Ecto neural progenitor cell (in vitro differentiated cells): ENCODE measurements at places on chromosomes 7 and 10.

GRCh38 chr10:14500172-14500765, 169.5 kb upstream of the FRMD4A start:
- no peak for DNase-seq

- no peak for DNase-seq
Observed at GRCh38 chr7:121298831-121299239, 30.0 kb upstream of the WNT16 start.

DNA sequence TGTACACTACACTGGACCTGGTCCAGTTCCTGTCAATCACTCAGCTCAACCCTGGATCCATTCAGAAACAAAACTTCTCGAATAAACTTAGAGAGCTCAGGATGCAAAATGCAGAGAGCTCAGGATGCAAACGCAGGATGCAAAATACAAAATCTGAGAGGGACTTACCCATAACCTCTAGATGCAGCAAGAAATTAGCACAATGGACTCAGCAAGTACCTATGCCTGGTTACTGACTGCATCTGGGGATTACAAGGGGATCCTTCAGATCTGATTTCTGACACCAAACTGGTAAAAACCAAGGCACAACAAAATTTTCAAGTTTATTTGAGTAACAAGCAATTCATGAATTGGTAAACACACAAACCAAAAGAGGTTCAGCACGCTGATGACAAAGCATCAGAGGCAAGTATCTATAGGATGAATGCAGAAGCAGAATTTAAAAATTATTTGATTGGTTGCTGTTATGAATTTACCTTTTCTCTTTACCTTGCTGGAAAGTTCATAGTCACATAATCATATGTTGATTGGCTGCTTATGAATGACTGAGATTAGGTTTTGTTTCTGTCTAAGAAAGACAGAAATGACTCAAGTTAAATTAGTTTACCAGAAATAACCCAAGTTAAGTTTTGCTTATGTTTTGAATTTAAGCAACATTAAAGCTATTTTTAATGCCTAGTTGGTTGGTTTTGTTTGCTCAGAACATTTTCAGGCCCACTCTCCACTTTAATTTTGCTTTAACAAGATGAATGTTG, 11.4 kb downstream of the GIMAP6 start:
- no peak for DNase-seq

DNA sequence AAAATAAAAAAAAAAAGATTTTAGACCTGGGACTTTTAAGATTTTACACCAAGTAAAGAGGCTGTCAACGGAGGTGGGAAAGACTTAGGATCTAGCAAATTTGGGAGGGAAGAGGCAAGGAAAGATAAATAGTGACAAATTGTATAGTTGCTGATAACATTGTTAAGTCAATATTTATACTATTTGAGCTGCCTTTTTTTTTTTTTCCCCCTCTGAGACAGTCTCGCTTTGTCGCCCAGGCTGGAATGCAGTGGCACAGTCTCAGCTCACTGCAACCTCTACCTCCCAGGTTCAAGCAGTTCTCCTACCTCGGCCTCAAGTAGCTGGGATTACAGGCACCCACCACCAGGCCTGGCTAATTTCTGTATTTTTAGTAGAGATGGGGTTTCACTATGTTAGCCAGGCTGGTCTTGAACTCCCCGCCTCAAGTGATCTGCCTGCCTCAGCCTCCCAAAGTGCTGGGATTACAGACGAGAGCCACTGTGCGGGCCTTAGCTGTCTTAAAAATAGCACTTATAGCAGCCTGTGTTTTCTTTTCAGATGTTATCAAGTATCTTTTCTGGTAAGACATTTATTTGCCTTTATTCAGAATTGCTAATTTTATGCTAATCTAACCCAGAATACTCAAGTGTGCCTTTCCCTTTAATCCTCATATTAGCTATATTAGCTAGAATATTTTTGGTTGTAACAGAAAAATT, 94.5 kb downstream of the MMRN2 start:
- DNase-seq, result no peak

DNA sequence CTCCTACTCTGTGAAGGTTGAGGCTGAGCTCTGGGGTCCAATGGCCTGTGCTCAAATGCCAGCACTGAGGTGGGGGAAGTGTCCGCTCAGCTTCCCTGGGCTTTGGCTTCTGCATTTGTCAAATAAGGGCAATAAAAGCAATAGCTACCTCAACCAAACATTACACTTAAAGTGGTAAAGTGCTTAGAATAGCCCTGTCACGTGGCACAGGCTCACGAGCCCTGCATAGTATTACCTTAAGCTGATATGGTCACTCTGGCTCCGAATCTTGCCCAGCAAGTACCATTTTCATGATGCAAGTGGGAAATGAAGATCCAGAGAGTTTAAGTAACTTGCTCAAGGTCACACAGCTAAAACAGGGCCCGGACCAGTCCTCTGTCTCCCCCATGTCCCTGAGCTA, 451.1 kb upstream of the ZMIZ1 start:
- DNase-seq, result no peak

- peak; percentile 62 for DNase-seq
Observed at GRCh38 chr7:129522088-129522970, 20.0 kb downstream of the SMKR1 start.

DNA sequence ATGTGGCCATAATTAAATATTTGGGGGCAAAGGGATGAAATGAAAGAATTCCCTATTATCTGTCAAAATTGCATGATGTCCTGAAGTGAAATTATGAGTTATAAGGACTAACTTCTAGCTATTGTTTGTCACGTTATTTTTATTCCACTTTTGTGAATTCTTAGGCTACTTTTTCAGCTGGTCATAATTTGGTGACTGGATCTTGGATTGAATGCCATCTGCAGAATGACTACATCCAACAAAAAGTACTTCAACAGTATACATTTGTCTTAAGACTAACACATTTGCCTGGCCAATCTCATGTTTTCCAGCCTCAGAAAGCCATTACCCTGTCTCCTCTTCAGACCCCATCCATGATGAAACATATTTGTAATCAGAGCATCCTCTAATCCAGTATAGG, 48.1 kb upstream of the WNT16 start:
- DNase-seq, result no peak

GRCh38 chr10:102493771-102494170, 8.7 kb downstream of the ACTR1A start:
- DNase-seq, result no peak

- DNase-seq, result no peak
Observed at GRCh38 chr10:98567391-98568133, 120.8 kb upstream of the HPS1 start.

DNA sequence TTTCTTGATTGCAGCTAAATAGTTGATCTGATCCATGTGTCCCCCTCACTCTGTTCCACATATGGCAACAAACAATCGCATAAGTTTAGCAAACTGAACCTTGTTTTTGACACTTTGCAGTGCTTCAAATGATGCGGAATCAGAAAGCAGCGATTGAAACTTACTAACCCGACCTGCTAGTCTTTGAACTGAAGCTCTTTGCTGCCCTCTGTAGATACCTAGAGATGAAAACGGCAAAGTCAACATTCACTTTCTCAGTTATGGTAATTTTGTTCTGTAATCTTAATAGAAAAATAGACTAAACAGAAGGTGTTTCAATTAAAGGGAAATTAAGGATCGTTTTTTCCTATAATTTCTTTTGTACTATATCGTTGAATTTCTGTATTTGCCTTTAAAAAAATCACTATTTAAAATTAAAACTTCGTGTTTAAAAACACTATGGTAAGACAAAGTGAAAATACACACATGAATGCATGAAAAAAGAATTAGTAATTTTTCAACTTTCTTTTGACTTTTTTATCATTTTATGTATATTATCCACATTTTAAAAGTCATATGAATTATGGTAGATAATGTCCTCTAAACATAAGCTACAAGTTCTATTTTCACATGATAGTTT, 276.5 kb downstream of the MAGI2 start:
- no peak for DNase-seq

- DNase-seq, result peak; percentile 70
Observed at GRCh38 chr10:12729885-12730284, 271.6 kb downstream of the CCDC3 start.

DNA sequence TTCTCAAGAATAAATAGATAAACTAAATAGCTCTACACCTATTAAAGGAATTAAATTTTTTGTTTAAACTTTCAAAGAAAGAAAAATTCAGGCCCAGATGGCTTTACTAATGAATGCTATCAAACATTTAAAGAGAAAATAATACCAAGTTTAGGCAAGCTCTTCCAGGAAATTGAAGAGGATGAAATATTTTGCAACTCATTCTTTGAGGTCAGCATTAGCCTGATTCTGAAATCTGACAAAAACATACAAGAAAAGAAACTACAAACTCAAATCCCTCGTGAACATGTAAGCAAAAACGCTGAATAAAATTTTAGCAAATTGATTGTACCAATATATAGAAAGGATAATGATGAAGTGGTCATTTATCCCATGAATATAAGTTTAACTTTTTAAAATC, 93.4 kb downstream of the RTKN2 start:
- DNase-seq, result no peak

DNA sequence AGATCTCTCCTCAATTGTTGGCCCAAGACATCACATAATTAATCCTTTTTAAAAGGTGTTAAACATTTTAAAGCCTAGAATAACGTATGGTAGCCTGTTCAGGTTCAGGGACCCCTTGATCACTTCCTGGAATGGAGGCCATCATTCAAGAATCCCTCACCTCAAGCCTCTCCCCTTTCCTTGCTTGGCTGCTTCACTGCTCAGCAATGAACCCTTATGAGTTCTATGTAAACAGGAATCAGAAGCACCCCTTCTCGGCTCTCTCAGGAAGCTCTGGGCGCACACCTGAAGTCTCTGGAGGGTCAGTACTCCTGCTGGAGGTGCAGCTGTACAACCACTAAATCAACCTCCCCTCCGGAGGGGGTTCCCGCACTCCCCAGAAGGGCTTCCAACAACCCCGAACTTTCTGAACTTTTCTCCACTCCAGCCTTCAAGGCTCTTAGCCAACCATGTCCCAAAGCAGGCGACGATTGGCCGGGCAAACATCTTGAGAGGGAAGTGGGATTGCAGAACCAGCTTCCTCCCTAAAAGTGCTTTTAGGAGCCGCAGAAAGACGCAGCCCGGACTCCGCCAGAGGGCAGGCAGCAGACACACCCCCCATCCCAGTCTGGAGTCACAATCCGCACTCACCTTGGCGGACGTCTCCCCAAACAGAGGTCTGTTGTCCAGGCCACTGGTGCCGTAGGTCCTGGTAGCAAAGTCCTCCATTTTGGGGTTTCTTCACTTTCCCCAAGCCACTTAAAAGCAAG, 562 bp downstream of the TMEM243 start:
- DNase-seq, result no peak

GRCh38 chr10:103759100-103759781, 96.1 kb downstream of the SH3PXD2A start:
- DNase-seq, result no peak

DNA sequence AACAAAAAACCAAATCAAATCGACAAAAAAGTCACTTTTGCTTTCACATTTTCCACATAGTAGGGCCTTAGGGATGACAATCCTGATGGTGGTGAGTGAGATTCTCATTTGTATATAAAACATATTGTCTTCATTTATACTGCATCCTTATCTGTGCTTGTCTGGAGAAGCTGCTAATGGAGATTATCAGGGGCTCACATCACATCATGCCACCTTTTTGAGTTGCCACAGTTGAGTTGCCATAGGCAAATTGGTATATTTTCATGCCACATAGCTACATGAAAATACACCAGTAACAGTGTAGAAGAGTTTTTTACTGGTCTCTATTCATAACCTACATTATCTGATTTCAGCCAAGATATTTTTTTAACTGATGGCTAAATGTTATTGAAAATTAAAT, 85.3 kb downstream of the CNTNAP2 start:
- no peak for DNase-seq

DNA sequence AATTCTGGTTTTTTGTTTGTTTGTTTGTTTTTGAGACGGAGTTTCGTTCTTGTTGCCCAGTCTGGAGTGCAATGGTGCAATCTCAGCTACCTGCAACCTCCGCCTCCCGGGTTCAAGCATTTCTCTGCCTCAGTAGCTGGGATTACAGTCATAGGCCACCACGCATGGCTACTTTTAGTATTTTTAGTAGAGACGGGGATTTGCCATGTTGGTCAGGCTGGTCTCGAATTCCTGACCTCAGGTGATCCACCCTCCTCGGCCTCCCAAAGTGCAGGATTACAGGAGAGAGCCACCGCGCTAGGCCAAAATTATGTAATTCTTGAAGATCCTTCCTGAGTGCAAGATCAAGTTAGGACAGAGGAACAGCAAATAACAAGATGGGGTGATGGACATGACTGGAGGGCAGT, 719 bp downstream of the ZNF33B start:
- no peak for DNase-seq

- DNase-seq, result no peak
Observed at GRCh38 chr10:5551531-5552375, 27.0 kb downstream of the CALML3 start.

GRCh38 chr10:17585016-17585415, 32.2 kb downstream of the HACD1 start:
- no peak for DNase-seq

- no peak for DNase-seq
Observed at GRCh38 chr10:46079831-46080585, 33.9 kb upstream of the MSMB start.

GRCh38 chr7:146735992-146736391, 619.4 kb downstream of the CNTNAP2 start:
- no peak for DNase-seq

- no peak for DNase-seq
Observed at GRCh38 chr7:73893342-73894101, 32.6 kb downstream of the TMEM270 start.

DNA sequence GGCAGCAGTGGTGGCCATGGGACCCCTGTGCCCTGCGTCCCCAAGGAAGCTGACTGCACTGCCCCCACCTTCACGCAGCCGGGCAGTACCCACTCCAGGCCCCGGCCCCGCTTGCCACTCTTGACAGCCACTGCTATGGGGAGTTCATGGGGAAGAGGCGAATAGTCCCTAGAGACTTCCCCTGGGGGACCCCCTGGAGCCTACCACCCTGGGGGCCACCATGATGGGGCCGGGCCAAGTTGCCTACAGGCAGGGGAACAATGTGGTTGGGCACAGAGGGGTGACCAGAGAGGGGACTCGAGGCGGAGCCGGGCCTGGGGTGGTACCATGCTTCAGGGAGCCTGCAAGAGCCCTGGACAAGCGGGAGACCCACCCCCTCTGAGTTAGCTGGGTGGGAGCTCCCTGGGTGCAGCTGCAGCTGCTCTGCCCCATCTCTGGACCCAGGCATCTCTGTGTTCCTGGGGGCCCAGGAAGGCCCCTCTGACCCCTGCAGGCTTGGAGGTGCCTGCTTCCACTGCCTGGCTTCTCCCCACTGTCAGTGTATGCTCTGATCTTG, 567.6 kb downstream of the GRM8 start:
- DNase-seq, result no peak

- no peak for DNase-seq
Observed at GRCh38 chr7:146728611-146729010, 612.0 kb downstream of the CNTNAP2 start.

- peak; percentile 53 for DNase-seq
Observed at GRCh38 chr7:131040467-131040932, 287.2 kb upstream of the MKLN1 start.
